Breast epithelium (tissue), 4 donors: ENCODE measurements at places on chromosomes 7 and 10. TPM values are rescaled to one million over a fixed set of nuclear protein-coding genes. Genes with fewer than 3 reads are reported as not detected.

- no peak for DNase-seq
Measured at GRCh38 chr10:11907914-11908313, 84.8 kb downstream of the PROSER2 start.

The NXPH1 gene
- not detected for total RNA-seq

The NME8 gene
- total RNA-seq = not detected

DNA sequence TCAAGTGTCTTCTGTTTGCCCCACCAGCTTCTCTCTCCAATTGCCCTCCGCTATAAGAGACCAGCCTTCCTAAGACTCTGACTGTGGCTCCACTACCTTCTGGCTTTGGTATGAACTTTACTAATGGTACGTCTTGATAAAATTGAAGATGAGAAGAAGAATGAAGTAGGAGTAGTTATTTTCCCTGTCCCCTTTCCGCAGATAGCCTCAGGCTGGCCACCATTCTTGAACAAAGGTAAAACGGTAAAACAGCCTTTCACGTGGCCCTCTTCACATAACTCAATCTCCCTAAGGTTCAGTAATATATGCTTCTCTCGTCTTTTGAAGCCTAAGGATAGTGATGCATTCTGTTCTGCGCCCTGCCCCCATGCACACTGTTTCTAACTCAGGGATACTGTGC is 9.9 kb upstream of the ITGB8 start:
- DNase-seq = no peak

The CCDC7 gene
- 16.3 TPM for total RNA-seq

- no peak for DNase-seq
Measured at GRCh38 chr7:149598721-149599308, 101.2 kb upstream of the ZNF746 start.

- no peak for DNase-seq
Measured at GRCh38 chr7:94300176-94300835, 94.4 kb upstream of the COL1A2 start.

The ZNF25 gene
- 23.4 TPM for total RNA-seq

DNA sequence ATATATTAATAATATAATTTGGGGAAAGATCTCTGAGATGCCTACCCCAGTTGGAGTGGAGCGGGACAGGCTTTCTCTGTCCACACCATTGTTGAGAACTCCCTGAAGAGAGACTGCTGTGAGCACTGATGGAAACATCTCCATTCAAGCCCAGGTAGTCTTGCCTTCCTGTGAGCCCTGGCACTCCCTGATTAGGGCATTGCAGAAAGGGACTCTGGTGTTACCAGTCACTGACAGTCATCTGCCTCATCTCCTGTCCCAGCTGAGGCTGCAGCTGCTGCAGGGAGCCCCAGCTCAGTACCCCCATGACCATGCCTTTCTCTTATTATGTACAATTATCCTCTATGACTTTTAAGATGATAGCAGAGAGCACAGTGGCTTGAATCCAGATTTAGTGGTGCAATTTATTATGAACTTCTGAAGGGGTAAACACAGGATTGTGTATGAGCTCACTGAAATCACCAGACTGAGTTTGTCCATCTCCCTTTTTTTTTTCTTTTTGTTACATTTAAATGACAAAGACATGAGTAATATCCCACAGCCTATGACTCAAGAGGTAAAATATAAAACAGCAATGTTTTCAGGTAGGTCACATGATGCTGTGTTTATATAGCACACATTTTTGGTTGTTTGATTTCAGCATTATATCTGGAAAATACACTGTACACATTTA is 236.9 kb downstream of the SLC25A13 start:
- no peak for DNase-seq

The PDK4 gene
- total RNA-seq = 729 TPM

DNA sequence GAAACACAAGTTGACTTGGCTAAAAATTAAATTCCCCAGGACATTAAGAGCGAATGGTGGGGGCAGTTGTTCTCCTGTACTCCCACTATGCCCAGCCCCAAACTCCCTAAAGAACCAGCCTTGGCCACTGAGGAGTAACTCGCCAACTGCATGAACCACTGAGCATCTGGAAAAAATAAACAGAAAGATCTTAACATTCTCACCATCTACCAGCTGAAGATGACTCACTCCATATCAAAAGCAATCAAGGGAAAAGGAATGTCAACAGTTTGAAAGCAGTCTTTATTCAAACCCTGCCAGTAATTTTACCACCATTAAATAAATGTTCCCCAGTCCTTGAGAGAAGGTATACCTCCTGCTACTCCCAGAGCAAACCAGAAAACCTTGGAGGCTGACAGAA is 45.4 kb downstream of the CTTNBP2 start:
- DNase-seq = no peak

The ADAM12 gene
- total RNA-seq = 8.6 TPM

The SORCS1 gene
- total RNA-seq = 3.3 TPM

The RAB18 gene
- total RNA-seq = 43.4 TPM

The C10orf67 gene
- total RNA-seq = not detected

DNA sequence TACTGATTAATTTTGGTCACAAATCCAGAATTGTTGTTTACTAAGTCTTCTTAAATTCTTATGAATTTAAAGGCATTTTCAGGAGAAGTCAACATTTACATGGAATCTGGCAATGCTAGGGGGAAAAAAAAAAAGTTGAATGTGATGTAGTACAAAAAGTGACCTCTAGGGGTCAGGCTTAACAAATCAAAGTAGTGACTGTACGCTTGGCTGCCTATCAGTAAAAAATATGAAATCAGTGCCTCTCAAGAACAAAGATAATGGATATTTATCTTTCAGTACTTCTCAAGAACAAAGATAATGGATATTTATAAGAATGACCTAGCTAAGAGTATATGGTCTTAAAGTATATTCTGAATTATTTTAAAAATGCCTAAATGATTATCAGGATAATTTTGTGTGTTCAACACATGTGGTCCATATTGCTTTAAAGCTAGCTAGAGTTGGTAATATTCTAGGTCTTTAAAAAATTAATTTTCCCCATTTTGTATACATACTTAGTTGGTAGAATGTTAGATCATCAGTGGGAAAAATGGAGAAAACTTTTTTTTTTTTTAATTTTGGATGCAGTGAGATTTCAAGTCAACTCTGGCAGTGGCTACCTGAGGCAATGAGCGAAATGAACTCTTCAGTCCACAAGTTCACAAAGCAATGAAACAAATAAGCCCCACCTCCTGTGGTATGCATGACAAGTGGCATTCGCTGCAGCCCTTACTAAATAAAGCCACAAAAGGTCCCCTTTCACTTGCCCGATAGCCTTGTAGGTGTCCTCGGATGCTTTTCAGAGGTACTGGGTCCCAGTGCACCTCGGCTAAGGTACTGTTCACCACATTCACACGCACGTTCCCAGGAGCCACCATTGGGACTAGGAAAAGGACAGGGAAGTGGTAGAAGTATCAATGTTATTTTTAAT is 51.2 kb upstream of the LAMB4 start:
- DNase-seq = no peak

The SYT15B gene
- total RNA-seq = 2.0 TPM

The SLC18A3 gene
- not detected for total RNA-seq
